Breast epithelium (tissue), 4 donors: ENCODE measurements at places on chromosomes 7 and 10.

- no peak overlapping the region for H3K27ac ChIP-seq
- peaks cover 66% of the 10 kb centered on the region for H3K27me3 ChIP-seq
- H3K36me3 ChIP-seq: no peaks in the 10 kb centered on the region
- no peaks in the 10 kb centered on the region for H3K4me1 ChIP-seq
- DNase-seq: no peak
Observed at GRCh38 chr10:131312478-131312836, 936 bp upstream of the TCERG1L start.

- DNase-seq: no peak
- peak overlapping the region; percentile 63 for H3K4me3 ChIP-seq
- H3K27me3 ChIP-seq: no peaks in the 10 kb centered on the region
- no peaks in the 10 kb centered on the region for H3K36me3 ChIP-seq
- no peak overlapping the region for H3K27ac ChIP-seq
- H3K4me1 ChIP-seq: no peaks in the 10 kb centered on the region
Observed at GRCh38 chr7:150568714-150569113, 1.5 kb downstream of the GIMAP4 start.

GRCh38 chr10:33858326-33858725 lies 523.9 kb upstream of the NRP1 start:
- no peaks in the 10 kb centered on the region for H3K4me1 ChIP-seq
- DNase-seq: no peak
- H3K27me3 ChIP-seq: no peaks in the 10 kb centered on the region
- no peak overlapping the region for H3K27ac ChIP-seq

DNA sequence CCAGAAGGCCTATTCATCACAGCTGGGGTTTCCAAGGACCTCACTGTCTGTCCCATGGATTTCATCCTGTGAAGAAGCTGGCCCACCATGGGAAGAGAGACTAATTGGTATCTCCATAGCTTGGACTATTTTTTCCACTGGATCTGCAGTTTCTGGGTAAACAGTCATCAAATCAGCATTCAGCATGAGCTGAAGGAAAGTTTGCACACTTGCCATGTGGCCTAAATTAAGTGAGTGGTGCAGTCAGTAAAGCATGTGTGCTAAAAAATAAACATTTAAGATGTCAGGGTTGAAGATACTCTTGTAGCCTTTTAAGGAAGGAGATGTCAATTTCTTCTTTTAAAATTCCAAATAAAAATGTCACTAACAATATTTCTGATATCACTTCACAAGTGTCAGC lies 381.1 kb upstream of the ZMIZ1 start:
- H3K36me3 ChIP-seq: no peaks in the 10 kb centered on the region
- no peak overlapping the region for H3K4me3 ChIP-seq
- H3K27me3 ChIP-seq: no peaks in the 10 kb centered on the region
- DNase-seq: no peak
- H3K27ac ChIP-seq: no peak overlapping the region
- H3K4me1 ChIP-seq: peaks cover 3% of the 10 kb centered on the region

- no peaks in the 10 kb centered on the region for H3K4me1 ChIP-seq
- H3K27ac ChIP-seq: peak overlapping the region; percentile 68
- H3K36me3 ChIP-seq: no peaks in the 10 kb centered on the region
- H3K27me3 ChIP-seq: no peaks in the 10 kb centered on the region
- DNase-seq: no peak
Observed at GRCh38 chr7:137354961-137355360, 11.4 kb upstream of the PTN start.

- H3K36me3 ChIP-seq: no peaks in the 10 kb centered on the region
- H3K27ac ChIP-seq: no peak overlapping the region
- no peak overlapping the region for H3K4me3 ChIP-seq
- no peaks in the 10 kb centered on the region for H3K4me1 ChIP-seq
- no peak for DNase-seq
Observed at GRCh38 chr10:107657851-107658250, 493.3 kb upstream of the SORCS1 start.

GRCh38 chr7:106358103-106358663 lies 73.4 kb upstream of the NAMPT start:
- no peaks in the 10 kb centered on the region for H3K4me1 ChIP-seq
- no peak overlapping the region for H3K27ac ChIP-seq
- H3K27me3 ChIP-seq: no peaks in the 10 kb centered on the region
- no peak overlapping the region for H3K4me3 ChIP-seq
- no peaks in the 10 kb centered on the region for H3K36me3 ChIP-seq
- DNase-seq: no peak

DNA sequence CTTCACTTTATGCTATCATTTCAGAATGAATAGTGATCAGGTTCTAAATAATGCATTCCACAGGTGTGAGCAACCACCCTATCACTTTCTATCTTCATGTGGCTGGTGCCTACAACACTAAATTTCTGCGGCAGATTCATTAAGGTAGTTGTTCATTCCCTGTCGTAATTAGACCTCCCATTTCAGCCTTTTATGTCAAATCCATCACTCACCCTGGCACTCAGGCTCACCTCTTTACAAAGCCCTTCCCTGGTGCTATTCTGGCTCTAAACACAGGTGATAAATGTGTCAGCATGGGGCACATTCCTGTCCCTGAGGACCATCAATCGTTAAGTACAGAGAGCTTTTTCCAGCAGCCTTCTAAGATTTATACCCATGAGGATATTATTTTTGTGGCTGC lies 300.0 kb upstream of the C7orf33 start:
- no peak for DNase-seq
- no peaks in the 10 kb centered on the region for H3K4me1 ChIP-seq
- no peak overlapping the region for H3K4me3 ChIP-seq
- H3K27ac ChIP-seq: no peak overlapping the region
- no peaks in the 10 kb centered on the region for H3K36me3 ChIP-seq
- H3K27me3 ChIP-seq: no peaks in the 10 kb centered on the region

GRCh38 chr10:132906836-132907235 lies 35.5 kb downstream of the CFAP46 start:
- no peaks in the 10 kb centered on the region for H3K36me3 ChIP-seq
- H3K27me3 ChIP-seq: no peaks in the 10 kb centered on the region
- H3K4me1 ChIP-seq: no peaks in the 10 kb centered on the region
- no peak overlapping the region for H3K4me3 ChIP-seq
